ENCODE measurements at places on chromosomes 12 and 14.

DNA sequence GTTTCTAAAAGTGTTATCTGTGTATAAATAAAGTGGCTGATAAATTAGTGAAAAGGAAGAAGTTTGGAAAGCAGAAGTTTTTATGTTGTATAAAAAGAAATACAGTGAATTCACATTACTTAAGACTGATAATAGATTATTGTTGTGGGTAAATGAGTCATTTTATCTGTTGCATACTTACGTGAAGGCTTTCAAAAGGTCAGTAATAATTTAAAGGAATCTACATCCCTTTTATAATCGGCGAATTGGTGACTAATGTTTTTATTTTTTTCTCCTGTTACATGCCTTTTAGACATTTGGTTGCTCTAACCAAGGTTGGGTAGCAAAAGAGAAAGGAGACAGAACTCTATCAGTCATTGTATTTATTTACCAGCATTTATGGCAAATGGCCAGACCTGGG, 155.9 kb downstream of the SLC41A2 start:
- no peak for DNase-seq

- DNase-seq: no peak
Observed at GRCh38 chr12:83313827-83314226, 627.1 kb downstream of the TMTC2 start.

DNA sequence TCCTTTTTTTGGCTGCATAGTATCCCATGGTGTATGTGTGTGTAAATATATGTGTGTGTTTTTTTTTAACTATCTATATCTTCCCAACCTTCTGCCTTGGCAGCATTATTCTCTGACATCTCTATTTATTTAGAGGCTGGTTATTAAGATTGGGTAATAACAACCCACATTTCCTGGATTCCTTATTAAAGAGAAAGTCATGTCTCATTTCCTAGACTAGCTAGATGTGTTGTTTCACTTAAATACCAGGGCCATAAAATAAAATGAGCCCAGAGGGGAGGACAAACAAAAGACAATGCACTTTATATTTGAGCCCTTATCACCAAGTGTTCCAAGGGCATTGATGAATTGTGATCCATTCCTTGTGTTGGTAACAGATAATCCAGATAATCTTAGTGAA, 169.1 kb downstream of the SLC5A8 start:
- DNase-seq: no peak

GRCh38 chr12:82688035-82688501, 1.4 kb downstream of the TMTC2 start:
- no peak for DNase-seq

DNA sequence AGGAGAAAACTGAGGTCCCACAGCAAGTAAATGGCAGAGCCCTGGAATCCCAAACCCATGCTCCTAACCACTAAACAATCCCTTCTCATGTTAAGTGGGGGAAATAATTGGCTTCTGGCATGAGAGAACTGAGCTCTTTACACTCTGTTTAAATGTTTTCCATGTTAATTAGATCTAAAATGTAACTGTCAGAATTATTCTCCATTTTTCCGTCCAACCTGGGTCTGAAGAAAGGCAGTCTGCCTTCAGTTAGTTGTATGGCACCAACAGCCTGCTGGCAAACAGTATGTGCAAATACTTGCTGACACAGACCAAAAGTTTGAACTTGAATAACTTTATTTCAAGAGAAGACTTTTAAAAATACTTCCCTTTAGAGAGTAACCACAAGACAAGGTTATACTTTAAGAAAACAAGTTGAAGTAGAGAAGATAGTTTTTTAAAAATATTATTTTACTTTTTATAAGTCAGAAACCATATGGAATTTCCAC, 59.7 kb downstream of the E2F7 start:
- DNase-seq: no peak

GRCh38 chr14:105461903-105462302, 12.7 kb upstream of the CRIP2 start:
- DNase-seq: no peak

- no peak for DNase-seq
Observed at GRCh38 chr12:104756901-104757300, 201.2 kb downstream of the SLC41A2 start.

DNA sequence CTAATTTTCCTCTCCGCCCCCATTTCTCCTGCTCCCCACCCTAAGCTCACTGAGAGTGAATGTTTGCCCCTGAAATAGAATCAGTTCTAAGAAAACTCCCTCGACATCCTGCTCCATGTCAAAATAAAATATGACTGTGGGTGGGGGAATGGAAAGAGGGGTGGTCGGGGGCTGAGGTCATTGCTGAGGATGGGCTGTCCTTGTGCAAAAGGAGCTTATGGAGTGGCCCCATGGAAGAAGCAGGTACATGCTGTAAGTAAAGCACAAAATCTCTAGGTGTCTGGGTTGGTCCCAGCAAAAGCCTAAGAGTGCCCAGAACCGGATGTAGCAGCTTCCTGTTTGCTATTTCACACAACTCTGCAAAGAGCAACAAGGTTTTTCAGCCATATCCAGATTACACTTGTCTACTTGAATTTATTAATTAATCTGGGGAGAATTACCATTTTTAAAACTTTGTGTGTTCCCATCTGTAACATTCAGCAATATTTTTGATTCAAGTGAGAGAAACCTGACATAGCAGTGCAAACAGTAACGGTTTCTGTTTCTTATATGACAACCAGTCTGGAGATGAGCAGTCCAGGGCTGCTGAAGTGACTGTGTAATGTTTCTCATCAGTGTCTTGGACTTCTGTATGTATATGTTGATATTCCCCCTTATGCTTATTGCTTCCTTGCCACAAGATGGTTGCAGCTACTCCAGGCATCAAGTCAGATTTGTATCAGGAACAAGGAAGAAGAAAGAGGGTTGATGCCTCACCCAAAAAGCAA, 40.4 kb upstream of the GZMB start:
- no peak for DNase-seq

GRCh38 chr14:55607386-55607785, 27.4 kb downstream of the KTN1 start:
- no peak for DNase-seq

DNA sequence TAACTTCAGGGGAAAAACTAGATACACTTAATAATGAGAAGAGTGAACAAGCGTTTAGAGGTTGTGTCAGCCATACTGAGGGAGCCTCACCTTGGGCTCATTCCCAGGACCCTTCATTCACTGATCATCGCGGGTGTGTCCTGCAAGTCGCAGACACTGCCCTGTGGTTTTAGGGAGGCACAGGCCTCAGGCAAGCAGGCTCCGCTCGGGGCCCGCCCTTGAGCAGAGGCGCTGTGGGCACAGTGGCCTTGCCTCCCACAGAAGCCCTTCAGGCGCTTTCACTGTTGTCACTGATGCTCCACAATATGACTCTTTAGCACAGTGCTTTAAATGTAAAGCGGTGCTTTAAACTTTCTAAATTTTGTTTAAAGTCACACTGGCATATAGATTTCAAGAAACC, 67.4 kb downstream of the DDX51 start:
- no peak for DNase-seq

Measured in stimulated activated CD4-positive, alpha-beta T cell treated with anti-CD3 and anti-CD28 coated beads, Interleukin-12 subunit alpha, Interleukin-12 subunit beta, amount 100 ng/mL, for 24 hours (primary cell).